ENCODE measurements at places on chromosomes 3 and 15.

- no peak for DNase-seq
These were observed 23.0 kb downstream of the HACL1 start for GRCh38 chr3:15578289-15578867.

GRCh38 chr3:181839039-181839915, 127.6 kb downstream of the SOX2 start:
- no peak for DNase-seq

DNA sequence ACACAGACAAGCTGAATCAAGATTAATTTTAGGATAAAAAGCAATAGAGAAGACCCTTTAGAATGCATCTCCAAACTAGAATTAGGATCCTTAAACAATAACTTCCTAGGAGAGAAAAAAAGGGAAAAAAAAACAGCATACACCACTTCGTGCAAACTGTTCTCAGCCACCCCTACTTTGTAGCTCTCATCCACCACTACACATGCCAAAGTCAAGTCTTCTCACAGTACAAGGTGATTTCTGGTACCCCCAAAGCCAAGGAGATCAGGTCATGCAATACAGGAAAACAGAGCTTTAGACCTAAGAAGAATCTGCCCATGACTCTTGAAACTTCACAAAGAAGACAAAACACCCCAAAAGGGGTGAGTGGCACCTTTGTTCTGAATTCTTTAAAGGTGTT, 166.9 kb downstream of the SUCNR1 start:
- DNase-seq: no peak

GRCh38 chr3:152466784-152467183, 198.1 kb downstream of the MBNL1 start:
- DNase-seq: peak; percentile 67

- peak; percentile 72 for DNase-seq
These were observed 6.0 kb downstream of the MUC13 start for GRCh38 chr3:124928333-124929202.

DNA sequence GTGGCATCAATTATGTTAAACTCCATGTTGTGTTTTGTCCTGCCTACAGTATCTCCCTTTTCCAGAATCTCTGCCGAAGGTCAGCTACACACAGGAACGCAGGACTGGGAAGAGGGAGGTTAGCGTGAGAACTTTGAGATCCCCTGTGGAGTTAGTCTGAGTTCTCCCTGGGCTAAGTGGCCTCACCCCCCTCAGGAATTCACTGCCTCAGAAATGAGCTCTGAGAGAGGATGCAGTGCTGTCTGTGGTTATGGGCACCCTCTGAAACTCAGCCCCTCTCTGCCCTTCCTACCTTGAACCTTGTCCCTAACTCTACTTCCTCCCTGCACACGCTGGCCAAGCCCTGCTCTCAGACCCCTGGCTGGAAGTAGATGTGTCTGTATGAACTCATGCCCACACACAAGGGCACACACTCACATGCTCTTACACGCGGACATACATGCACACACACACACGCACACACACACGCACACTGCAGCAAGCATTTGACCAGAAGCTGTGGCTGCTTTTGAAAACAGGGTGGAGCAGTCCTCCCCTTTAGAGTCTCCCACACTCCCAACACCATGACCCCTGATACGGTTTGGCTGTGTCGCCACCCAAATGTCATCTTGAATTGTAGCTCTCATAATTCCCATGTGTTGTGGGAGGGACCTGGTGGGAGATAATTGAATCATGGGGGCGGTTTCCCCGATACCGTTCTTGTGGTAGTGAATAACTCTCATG, 5.3 kb upstream of the VIPR1 start:
- DNase-seq: peak; percentile 77

DNA sequence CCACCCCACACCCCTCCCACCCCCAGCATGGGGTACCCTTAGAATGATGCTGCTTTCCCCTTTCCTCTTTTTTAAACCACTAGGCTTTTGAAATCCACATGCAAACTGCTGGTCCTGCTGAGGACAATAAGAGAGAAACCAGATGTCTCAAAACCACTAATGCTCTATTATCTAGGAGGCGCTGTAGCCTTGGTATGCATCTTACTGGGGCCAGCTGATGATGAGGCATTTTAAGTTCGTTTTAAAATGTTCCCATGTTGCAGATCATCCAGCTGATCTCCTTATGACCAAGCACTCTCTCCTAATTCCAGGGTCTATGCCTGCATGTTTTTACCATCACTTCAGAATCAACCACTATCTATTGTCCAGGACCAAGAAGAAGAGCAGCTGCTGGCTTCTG, 1.3 kb downstream of the NME9 start:
- DNase-seq: peak; percentile 35

GRCh38 chr3:186839874-186840641, 2.5 kb upstream of the ADIPOQ start:
- DNase-seq: peak; percentile 55

DNA sequence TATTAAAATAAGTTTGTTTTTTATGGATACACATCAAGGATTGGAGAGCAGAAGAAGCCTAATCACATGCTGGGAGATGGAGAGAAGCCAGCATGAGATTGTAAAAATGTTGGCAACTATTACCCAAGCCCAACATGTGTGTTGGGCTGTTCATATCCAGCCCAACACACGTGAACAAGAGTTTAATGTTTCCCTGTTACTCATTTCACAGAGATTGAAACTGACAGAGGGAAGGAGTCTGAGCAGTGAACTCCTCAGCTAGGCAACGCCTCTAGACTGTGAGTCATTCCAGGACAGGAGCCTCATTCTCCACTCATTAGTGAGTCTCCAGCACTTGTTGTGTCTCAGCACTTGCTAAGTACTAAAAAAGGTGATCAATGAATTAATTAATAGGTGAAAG, 43.2 kb upstream of the CMSS1 start:
- peak; percentile 95 for DNase-seq

GRCh38 chr3:23657647-23658046, 148.1 kb upstream of the UBE2E1 start:
- DNase-seq: no peak

- DNase-seq: no peak
These were observed 538.6 kb downstream of the TUSC7 start for GRCh38 chr3:117248153-117248552.

GRCh38 chr15:65050270-65050669, 5.1 kb downstream of the SLC51B start:
- DNase-seq: no peak

DNA sequence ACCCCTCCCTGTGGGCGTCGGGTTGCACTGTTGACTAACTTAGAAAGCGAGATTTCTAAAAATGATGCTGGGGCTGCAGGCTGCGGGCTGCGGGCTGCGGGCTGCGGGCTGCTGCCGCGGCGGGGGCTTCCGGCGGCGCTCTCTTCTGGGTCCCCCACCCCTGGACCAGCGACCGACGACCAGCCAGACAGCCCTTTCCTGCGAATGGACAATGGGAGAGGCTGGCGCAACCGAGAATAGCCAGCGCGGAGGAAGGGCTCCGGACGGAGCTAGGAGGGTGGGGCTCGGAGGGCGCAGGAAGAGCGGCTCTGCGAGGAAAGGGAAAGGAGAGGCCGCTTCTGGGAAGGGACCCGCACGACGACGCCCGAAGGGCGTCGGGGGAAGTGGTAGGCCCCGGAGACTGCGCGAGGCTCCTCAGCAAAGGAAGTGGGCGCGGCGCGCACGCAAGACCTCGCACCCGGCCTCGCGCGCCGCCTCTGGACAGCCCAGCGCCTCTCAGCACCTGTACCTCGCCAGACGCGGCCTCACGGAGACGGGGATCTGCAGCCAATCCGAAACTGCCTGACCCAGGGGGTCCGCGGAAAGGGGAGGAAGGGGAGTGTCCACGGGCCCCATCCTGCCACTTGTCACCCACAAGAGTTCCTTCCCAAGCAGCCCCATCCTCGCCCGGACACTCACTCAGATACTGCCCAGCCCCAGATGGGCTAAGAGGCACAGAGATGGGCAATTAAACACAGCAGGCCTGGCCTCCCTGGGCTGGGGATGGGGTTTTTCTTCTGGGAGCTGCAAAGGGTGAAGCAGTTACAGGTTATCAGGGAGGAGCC, 70.7 kb downstream of the SLC12A8 start:
- no peak for DNase-seq

DNA sequence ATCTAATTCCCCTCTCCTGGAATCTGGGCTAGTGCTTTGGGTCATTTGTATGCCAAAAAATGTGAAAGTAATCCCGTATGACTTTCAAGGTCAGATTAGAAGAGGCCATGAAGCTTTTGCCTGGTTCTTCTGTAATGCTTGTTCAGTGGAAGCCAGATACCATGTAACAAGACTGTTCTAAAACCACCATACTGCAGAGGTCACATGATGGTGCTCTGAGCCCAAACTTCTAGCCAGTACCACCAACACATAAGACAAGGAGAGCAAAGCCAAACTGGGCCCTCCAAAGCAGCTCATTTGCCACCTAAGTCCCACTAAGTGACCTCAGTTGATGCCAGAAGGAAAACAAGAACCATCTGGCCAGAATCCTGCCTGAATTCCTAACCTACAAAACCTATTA, 64.3 kb upstream of the MELTF start:
- DNase-seq: no peak

DNA sequence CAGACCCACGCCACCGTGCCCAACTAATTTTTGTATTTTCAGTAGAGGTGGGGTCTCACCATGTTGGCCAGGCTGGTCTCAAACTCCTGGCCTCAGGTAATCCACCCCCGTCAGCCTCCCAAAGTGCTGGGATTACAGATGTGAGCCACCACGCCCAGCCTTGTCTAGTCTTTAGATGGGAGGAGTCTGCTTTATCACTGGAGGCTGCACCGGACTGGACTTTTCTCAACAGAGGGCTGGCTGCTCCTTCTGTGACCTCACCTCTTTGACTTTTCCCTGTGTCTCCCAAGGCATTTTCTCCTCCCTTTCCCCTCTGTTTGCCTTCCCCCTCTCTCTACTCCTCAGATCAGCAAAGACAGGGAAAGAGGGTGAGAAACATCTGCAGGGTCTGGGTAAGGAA, 28.5 kb downstream of the SLCO2A1 start:
- DNase-seq: no peak

GRCh38 chr3:140296796-140297352, 361.9 kb downstream of the CLSTN2 start:
- DNase-seq: peak; percentile 67

GRCh38 chr3:192835818-192836815, 81.5 kb downstream of the MB21D2 start:
- peak; percentile 81 for DNase-seq

DNA sequence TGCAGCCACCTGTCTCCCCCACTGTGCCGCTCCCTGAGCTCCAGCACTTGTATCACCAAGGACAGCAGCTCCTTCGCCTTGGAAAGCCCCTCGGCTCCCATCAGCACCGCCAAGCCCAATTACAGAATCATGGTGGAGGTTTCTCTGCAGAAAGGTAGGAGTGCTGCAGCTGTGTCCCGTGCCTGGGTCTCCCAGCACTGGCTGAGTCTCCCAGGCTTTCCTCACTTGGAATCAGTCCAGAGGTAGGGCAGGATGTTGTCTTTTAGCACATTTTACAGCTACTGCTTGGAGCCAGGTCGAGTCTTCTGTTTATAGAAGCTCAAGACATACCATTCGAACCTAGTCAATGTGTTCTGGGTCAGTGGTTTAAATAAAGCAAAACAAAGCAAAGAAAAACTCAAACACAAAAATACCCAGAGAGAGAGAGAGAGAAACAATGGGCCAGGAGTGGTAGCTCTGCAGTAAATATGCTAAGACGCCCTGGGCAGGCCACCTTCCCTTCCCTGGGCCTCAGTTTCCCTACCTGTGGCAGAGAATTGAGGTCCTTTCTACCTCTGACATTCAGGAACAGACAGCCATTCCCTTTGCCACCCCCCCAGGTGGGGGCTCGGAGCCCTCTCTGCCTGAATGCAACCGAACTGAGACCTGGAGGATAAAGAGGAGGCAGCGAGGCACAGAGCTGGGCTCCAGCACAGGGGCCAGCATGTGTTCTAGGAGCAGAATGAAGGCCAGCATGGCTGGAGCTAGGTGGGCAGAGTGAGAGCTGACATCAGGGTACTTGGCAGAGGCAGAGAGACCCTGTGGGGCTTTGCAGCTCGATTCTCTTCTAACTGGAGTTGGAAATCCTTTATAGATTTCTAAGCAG, 44.1 kb downstream of the STARD5 start:
- no peak for DNase-seq

GRCh38 chr15:38130740-38131498, 121.7 kb upstream of the SPRED1 start:
- peak; percentile 99 for DNase-seq

DNA sequence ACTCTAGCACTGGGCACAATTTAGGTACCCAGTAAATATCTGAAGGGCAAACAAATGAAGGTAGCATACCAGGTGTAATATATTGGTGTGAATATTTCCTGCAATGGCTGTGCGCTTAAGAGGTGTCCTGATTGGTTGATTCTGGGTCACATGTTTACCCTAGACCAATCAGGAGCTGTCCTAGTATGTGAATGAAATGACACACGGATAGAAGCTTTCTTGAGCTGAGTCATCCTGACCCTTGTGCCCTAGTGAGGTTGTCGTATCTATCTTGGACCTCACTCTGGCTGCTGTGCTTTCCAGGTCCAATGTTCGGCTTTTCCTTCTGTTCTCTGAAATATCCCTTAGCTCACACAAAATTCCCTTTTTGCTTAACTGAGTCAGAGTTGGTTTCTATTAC, 58.1 kb upstream of the FOXP1 start:
- DNase-seq: no peak

DNA sequence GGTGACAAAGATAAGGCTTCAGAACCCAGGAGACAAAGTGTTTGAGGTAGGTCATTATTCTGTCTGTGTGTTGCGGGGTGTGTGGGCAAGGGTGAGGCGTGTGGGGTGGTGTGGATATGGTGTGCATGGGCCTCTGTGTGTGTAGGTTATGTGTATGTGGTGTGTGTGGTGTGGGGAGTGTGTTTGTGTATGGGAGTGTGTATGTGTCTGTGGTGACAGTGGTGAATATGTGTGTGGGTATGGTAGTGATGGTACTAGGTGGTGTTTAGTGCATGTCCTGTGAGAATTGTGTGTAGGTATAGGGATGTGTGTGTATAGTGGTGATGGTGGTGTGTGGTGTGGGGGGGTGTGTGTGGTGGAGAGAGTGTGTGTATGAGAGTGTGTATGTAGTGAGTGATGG, 16.2 kb upstream of the ETV5 start:
- no peak for DNase-seq

- no peak for DNase-seq
These were observed 122.6 kb downstream of the EPHB1 start for GRCh38 chr3:134917631-134918030.

- peak; percentile 97 for DNase-seq
These were observed 391.9 kb upstream of the THBS1 start for GRCh38 chr15:39188930-39189329.

GRCh38 chr3:116886202-116886893, 176.8 kb downstream of the TUSC7 start:
- no peak for DNase-seq

GRCh38 chr3:61981060-61981459, 392.3 kb downstream of the FEZF2 start:
- no peak for DNase-seq

GRCh38 chr15:58506064-58506490, 74.3 kb downstream of the LIPC start:
- no peak for DNase-seq

GRCh38 chr3:66303491-66303901, 82.7 kb downstream of the SLC25A26 start:
- no peak for DNase-seq

- DNase-seq: peak; percentile 84
These were observed 171.0 kb upstream of the NECTIN3 start for GRCh38 chr3:110900576-110900975.
